NCI-H1105 (cell line): ENCODE measurements at places on chromosomes 4 and X.

DNA sequence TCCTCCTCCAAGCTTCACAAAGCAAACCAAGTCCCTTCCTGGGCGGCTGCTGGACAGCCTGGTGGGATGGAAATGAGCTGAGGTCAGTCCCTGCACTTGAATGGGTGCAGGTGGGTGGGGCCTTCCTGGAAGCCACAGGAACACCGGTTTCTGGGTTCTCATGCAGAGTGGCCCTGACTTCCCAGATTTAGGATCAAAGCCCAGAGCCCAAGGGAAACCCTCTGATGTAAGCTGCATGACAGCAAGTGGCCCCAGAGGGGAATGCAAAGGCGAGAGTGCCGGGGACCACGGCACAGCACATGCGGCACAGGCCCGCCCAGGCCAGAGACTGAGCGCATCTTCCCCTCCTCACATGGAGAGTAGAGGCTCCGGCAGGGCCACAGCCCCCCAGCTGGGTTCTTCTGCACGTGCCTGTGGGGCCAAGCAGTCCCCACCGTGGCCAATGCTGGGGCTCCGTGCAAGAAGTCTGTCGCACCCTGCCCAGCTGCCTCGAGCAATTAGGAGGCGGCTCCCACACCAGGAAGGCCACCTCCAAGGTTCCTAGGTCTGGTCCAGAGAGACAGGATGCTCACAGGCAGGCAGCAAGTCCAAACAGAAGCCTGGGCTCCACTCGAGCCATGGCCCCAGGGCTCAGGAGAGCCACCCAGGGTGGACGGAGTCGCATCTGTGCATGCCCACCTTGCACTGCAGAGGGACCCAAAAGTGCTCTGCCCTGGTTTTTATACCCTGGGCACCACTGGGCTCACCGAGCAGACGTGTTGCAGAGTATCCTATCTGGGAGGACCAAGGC lies 83.0 kb downstream of the HTRA3 start:
- DNase-seq: no peak

GRCh38 chr4:80266902-80267380 lies 477 bp downstream of the FGF5 start:
- no peak for DNase-seq

GRCh38 chrX:45748369-45748774 lies 547.7 kb upstream of the DIPK2B start:
- DNase-seq: no peak

GRCh38 chrX:144637731-144638130 lies 609.6 kb upstream of the SPANXN1 start:
- no peak for DNase-seq

GRCh38 chrX:43002526-43003203 lies 224.7 kb upstream of the PPP1R2C start:
- no peak for DNase-seq

GRCh38 chrX:16137416-16138107 lies 14.2 kb downstream of the GRPR start:
- no peak for DNase-seq
